ENCODE measurements at places on chromosomes 3 and 15.

- DNase-seq, result no peak
These were observed 8.5 kb downstream of the WDR53 start for GRCh38 chr3:196559826-196560225.

GRCh38 chr3:30608598-30608947, 2.2 kb downstream of the TGFBR2 start:
- DNase-seq, result no peak

DNA sequence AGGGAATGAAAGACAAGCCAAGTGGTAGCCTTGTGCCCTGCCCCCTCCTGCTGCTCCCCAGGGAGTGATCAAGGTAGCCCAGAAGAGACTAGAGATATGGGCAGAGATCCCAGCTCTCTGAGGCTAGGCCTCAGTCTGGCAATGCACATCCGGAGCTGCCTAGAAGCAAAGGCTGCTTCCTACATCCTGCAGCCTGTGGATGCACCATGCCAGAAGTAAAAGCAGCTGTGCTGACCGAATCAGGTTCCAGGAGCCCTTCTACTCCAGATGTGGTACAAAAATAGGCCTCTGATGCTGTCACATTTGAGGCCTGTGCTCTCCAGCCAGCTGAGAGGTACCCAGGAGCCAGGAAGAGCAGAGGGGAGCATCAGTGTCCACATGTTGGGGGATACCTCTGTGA, 16.0 kb downstream of the TRAIP start:
- DNase-seq, result no peak

DNA sequence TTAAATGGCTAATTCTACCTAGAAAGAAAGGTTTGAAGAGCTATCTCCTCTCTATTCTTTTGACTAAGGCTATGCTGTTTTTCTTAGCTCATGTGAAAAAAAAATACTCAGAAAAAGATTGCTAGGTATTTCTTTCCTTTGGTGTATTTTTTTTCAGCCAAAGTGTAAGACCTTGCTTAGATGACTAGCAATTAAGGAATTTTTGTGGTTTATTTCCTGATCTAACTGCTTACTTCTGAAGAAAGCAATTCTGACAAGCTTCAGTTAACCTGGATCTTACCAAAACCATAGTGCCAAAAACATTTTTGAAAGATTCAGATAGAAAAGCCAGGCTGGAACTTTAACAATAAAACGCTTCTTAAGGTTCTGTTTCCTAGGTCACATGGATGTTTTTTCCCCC, 315.6 kb downstream of the SOX2 start:
- DNase-seq, result no peak

DNA sequence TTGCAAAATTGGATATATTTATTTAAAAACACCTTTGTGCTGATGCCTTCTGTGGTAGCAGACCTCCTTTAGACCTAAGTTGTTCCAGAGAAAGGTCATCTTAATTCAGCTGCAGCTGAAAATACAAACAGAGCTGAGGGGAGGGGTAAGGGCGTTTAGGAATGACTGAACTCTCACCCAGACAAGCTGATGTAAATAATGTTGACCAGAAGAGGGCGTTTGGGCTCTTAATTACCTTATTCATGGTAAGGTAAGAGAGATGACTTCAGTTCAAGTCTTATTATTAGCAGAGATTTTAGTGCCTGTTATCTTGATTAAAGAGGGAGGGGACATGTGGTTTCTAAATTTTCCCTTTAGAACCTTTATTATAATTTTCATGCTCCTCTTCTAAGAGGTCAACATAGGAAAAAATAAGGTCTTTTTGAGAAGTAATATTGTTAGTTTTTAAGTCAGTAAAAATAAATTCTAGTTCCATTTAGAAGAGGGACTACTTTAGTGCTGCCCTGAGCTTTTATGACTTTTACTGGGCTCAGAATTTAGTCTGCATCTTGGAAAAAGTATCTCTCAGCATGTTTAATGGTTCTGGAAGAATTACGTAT, 46.3 kb downstream of the GPR171 start:
- DNase-seq, result peak; percentile 65

DNA sequence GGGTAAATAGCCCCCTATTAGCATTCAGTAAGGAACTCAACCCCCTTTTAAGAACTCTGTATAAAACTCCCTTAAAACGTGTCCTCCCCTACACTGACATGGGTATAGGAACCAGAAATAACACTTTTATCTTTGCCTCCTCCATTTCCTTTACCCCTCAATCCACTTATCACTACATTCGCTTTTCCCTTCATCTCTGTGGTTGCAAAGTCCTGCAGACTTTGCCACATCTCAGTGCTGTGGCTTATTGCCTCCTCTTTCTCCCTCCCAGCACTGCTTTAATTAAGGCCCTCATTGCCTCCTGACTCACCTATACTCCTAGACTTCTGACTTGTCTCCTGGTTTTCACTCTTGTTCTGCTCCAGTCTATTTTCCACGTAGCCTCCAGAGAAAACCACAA, 94.3 kb upstream of the GADL1 start:
- no peak for DNase-seq

GRCh38 chr3:16945330-16945729, 60.6 kb downstream of the PLCL2 start:
- DNase-seq, result no peak

DNA sequence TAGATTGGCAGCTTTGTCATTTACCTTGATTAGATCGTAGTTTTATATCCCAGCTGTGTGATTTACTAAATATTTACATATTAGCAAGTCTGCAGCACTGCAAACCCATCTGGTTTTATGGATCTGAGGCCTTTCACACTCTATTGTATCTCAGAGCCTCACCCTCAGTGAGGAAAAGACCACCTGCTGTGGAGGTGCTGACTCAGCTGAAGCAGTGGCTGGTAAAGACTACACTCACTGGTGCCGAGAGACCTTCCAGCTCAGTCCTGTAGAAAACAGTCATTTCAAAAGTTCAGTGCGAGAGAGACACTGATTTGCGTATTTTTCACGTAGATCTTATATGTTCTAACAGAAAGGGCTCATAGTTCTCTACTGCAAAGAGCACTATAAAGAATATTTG, 307.8 kb upstream of the TPM1 start:
- DNase-seq, result no peak

DNA sequence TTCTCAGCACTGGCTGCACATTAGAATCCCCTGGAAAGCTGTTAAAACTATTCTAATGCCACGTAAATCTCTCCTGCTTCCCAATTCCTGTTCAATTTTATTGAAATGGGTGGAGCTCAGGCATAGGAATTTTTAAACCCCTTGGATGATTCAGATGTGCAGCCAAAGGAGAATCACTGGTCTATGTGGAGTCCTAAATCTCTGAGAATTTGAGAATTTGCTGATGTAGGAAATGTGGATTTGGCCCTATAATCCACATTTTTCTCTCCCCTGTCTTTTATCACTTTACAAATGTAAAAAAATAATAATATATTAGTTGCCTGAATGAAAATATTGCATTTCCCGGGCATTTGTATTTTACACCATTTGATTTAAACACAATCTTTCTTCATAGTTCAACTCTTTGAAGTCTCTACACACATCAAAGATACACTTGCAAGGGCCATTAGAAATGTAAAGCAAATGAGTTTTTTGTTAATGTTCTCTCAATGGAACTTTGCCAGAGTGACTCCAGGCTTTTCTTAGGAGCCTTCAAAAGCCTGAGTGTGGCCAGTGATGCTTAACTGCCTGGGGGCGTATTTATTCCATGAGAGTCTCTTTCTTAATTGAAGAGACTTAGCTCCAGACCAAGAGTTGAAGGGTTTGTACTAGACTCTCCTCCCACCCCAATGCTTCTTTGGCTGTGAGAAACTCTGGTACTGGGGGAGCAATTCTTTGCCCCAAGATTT, 48.8 kb upstream of the PTX3 start:
- DNase-seq, result no peak

GRCh38 chr15:58705105-58705504, 44.4 kb downstream of the ADAM10 start:
- no peak for DNase-seq

DNA sequence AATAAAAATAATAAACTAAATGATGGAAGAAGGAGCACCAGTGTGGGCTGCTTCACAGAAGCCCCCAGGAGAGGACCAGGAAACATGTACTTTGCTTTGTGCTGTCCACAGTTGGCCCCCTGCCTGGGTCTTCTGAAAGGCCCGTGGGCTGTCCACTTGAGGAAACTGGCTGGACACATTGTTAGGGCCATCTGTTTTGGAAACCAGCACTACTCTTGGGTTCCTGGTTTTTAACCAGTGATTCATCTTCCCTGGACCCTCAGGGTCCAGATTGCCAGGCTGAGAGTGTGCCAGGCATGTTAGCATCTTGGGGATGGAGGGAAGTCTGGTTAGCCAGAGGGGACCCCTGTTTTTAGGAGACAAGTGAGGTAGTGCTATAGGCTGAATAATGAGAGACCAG, 297.2 kb upstream of the C2CD4B start:
- no peak for DNase-seq

GRCh38 chr3:14601692-14602005, 49.9 kb upstream of the CCDC174 start:
- no peak for DNase-seq

- DNase-seq, result no peak
These were observed 32.1 kb downstream of the KIF9 start for GRCh38 chr3:47250309-47251060.
